ENCODE measurements at places on chromosomes 7 and 10. TPM values are rescaled to one million over a fixed set of nuclear protein-coding genes. Genes with fewer than 3 reads are reported as not detected.

- DNase-seq: peak; percentile 48
- H3K4me1 ChIP-seq: peaks cover 7% of the 10 kb centered on the region
- H3K27ac ChIP-seq: no peak overlapping the region
- peaks cover 55% of the 10 kb centered on the region for H3K27me3 ChIP-seq
These were observed 537 bp downstream of the SH3PXD2A start for GRCh38 chr10:103854686-103855391.

DNA sequence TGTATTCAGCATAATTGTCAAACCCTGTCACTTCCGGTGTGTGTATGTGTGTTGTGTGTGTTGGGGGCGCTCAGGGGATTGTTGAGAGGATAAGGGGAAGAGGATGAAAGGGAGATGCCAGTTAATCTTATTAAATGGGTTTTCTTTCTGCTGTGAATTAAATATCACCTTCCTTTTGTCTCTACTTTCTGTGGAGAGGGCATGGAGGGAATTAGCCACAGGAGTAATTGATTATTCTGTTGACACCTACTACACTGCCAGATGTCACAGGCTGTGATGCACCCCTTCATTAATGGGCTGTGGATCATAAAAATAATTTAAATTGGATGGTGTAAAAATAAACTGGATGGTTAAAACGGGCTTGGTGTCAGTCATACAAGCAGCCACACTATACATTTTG, 311.9 kb downstream of the MDFIC start:
- peaks cover 2% of the 10 kb centered on the region for H3K4me1 ChIP-seq
- no peaks in the 10 kb centered on the region for H3K36me3 ChIP-seq
- DNase-seq: no peak

DNA sequence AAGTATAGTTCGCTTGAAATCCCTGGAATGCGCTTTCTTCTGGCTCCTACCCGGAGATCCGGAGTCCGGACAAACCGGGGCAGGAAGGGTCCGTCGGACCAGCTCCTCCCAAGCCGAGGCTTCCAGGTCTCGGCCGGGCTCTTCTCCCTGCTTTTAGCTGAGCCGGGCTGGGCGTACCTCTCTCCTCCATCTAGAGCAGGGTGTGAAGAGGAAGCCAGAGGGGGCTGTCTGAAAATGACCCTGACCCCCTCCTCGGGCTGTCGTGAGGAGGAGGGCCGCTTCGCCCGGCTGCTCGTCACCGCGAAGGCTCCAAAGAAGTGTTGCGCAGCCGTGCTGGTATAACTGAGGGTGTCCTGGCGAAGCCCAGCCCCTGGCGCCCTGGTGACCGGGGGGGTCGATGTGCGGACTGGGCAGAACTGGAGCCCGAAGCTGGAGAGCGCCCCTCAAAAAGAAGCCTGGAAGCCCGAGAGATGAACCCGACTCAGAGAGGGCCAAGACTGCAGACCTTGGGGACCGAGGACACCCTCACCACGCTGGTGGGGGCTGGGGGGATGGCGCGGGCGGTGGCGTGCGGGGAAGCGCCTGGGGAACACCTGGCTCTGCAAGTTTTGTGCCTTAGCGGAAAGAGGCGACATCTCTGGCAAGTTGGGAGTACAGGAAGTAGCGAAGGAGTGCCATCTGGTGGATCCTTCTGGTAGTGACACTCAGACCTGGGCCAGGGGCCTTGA, 5.7 kb downstream of the KAZALD1 start:
- peak overlapping the region; percentile 82 for H3K4me3 ChIP-seq
- H3K27ac ChIP-seq: no peak overlapping the region
- H3K36me3 ChIP-seq: no peaks in the 10 kb centered on the region
- H3K27me3 ChIP-seq: peaks cover 58% of the 10 kb centered on the region
- peaks cover 21% of the 10 kb centered on the region for H3K4me1 ChIP-seq

- H3K4me1 ChIP-seq: peaks cover 9% of the 10 kb centered on the region
- H3K27ac ChIP-seq: no peak overlapping the region
- H3K4me3 ChIP-seq: peak overlapping the region; percentile 48
- H3K27me3 ChIP-seq: peaks cover 23% of the 10 kb centered on the region
These were observed 29.8 kb downstream of the PLAU start for GRCh38 chr10:73940634-73941221.

DNA sequence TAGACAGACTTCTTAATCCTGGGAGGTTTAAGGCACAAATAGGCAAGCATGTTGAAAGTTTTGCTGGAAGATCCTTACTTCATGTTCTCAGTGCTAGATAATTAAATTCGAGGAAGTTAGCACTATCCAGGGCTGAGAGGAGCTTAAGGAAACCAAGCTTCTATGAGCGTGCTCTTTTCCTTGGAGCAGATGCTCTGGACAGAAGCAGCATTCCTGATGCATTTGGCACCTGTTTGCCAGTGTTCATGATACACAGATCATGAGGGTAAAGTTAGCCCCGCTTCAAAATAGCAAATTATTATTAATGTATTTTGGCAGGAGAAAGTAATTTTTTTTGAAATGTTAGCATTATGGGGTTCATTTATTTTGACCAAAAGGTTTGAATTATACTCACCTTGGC, 9.4 kb downstream of the HDAC9 start:
- no peak overlapping the region for H3K4me3 ChIP-seq
- no peaks in the 10 kb centered on the region for H3K36me3 ChIP-seq
- no peaks in the 10 kb centered on the region for H3K4me1 ChIP-seq
- DNase-seq: no peak
- H3K27me3 ChIP-seq: no peaks in the 10 kb centered on the region
- H3K27ac ChIP-seq: no peak overlapping the region

- no peaks in the 10 kb centered on the region for H3K27me3 ChIP-seq
- no peak overlapping the region for H3K4me3 ChIP-seq
- no peak for DNase-seq
These were observed 104.2 kb downstream of the ADK start for GRCh38 chr10:74255214-74255613.

GRCh38 chr7:131909151-131909768, 352.8 kb upstream of the PODXL start:
- H3K27me3 ChIP-seq: peaks cover 36% of the 10 kb centered on the region
- H3K4me3 ChIP-seq: no peak overlapping the region
- DNase-seq: no peak
- H3K27ac ChIP-seq: no peak overlapping the region
- H3K36me3 ChIP-seq: no peaks in the 10 kb centered on the region

GRCh38 chr7:157568106-157568769, 231.4 kb downstream of the DNAJB6 start:
- peaks cover 8% of the 10 kb centered on the region for H3K36me3 ChIP-seq
- H3K27ac ChIP-seq: peak overlapping the region; percentile 91
- peak overlapping the region; percentile 87 for H3K4me3 ChIP-seq
- H3K4me1 ChIP-seq: peaks cover 31% of the 10 kb centered on the region
- no peak for DNase-seq
- peaks cover 2% of the 10 kb centered on the region for H3K27me3 ChIP-seq

GRCh38 chr10:11539191-11539868, 72.1 kb downstream of the USP6NL start:
- no peak overlapping the region for H3K4me3 ChIP-seq
- DNase-seq: no peak
- H3K27ac ChIP-seq: no peak overlapping the region
- H3K27me3 ChIP-seq: no peaks in the 10 kb centered on the region
- no peaks in the 10 kb centered on the region for H3K36me3 ChIP-seq
- H3K4me1 ChIP-seq: peaks cover 5% of the 10 kb centered on the region

- no peaks in the 10 kb centered on the region for H3K36me3 ChIP-seq
- peaks cover 21% of the 10 kb centered on the region for H3K4me1 ChIP-seq
- no peak for DNase-seq
- H3K4me3 ChIP-seq: no peak overlapping the region
These were observed 253.4 kb downstream of the KIAA1217 start for GRCh38 chr10:24462291-24462813.

DNA sequence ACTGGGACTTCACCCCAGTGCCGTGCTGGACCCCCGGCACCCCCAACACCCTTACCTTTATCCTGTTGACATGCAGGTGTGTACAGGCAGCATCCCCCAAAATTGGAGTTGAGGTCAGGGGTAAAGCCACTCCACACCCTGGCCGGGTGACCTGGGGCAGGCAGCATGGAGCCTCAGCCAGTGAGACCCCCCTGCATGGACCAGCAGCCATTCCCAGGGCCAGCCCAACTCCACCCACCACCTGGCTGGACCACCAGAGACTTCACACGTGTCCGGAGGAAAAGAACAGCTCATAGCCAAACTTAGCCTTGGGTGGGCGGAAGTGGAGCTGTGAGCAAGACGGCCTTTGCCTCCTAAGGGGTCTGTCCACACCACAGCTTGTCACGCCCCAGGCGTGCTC, 413.0 kb upstream of the FOXK1 start:
- H3K4me1 ChIP-seq: no peaks in the 10 kb centered on the region
- DNase-seq: no peak
- no peak overlapping the region for H3K27ac ChIP-seq

GRCh38 chr10:63376560-63377304, 89.0 kb downstream of the JMJD1C start:
- no peak for DNase-seq
- H3K36me3 ChIP-seq: peaks cover 15% of the 10 kb centered on the region
- no peak overlapping the region for H3K4me3 ChIP-seq
- H3K4me1 ChIP-seq: peaks cover 11% of the 10 kb centered on the region
- no peaks in the 10 kb centered on the region for H3K27me3 ChIP-seq

DNA sequence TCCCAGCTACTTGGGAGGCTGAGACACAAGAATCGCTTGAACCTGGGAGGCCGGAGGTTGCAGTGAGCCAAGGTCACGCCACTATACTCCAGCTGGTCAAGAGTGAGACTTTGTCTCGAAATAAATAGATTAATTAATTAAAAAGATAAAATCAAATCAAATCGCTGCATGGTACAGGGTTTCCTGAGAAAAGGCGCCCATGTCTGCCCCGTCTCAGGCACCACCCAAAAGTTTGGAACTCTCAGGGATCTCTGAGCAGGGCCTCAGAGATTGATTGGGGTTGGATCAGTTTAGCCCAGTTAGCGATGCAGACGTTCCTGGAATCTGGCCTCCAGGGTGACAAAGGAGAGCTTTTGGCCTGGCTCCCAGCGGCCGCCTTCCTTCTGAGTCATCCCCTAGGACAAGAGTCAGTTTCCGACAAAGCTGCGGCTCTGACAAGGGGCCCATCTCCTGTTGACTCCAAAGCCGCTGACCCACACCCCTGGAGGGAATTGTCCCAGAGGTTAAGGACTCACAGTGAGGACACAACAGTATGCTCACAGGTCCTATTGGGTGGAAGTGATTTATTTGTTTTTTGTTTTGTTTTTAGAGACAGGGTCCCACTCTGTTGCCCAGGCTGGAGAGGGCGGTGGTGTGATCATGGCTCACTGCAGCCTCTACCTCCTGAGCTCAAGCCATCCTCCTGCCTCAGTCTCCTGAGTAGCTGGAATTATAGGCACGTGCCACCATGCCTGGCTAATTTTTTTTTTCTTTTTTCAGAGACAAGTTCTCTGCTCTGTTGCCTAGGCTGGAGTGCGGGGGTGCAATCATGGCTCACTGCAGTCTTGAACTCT, 6.8 kb downstream of the ORAI2 start:
- no peak for DNase-seq
- no peaks in the 10 kb centered on the region for H3K27me3 ChIP-seq
- H3K36me3 ChIP-seq: peaks cover 15% of the 10 kb centered on the region
- peaks cover 6% of the 10 kb centered on the region for H3K4me1 ChIP-seq

GRCh38 chr10:63553031-63553430, 31.8 kb downstream of the REEP3 start:
- peaks cover 23% of the 10 kb centered on the region for H3K4me1 ChIP-seq
- no peaks in the 10 kb centered on the region for H3K27me3 ChIP-seq
- H3K27ac ChIP-seq: no peak overlapping the region
- DNase-seq: no peak
- H3K4me3 ChIP-seq: no peak overlapping the region

DNA sequence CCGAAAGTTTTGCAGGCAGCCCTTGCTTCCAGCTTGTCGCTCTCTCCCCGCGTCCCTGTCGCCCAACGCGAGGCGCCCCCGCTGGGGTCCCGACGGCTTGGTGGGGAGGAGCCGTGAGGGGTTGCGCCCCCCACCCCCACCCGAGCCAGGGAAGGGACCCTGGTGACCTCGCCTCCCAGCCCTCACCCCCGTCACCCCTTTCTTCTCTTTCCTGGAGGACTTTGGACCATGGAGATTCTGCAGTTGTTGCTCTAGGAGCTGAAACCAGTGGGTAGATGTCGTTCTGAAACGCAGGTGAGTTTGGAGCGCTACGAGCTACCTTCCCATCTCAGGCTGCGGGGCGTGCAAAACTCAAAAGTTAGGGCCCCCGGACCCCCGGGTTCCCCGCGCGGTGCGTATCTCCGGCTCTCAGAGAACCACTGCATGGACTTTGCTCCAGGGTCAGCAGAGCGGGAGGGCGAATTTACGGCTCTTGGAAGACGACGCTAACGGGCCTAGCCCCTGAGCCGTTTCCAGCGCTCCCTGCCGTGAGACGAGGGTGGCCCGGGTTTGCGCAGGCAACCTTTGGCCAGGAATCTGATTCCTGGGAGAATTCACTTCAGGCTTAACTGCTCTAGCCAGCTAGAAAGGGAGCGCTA, 684 bp upstream of the ATXN7L1 start:
- peaks cover 12% of the 10 kb centered on the region for H3K27me3 ChIP-seq
- peaks cover 12% of the 10 kb centered on the region for H3K4me1 ChIP-seq
- no peaks in the 10 kb centered on the region for H3K36me3 ChIP-seq
- peak overlapping the region; percentile 76 for H3K4me3 ChIP-seq

DNA sequence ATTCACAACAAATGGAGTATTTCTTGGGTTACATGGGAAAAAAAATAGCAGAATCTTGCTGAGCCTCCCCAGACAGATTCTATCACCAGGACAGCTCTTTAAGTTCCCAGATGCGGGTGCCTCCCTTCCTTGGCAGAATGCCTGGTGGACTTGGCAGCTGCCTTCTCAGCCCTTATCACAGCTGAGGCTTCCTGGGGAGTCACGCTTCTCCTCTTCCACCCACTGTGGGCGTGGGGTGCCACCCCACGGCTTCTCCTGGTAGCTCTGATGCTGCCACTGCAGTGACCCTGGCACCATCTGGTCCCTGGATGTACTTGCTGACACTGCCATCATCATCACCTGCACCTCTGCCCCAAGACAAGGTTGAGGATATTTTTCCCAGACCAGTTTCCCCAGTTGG, 16.2 kb upstream of the NME8 start:
- H3K27ac ChIP-seq: no peak overlapping the region
- H3K4me1 ChIP-seq: peaks cover 5% of the 10 kb centered on the region
- H3K4me3 ChIP-seq: no peak overlapping the region
- peak; percentile 30 for DNase-seq

- H3K36me3 ChIP-seq: peaks cover 34% of the 10 kb centered on the region
- H3K27ac ChIP-seq: no peak overlapping the region
- no peaks in the 10 kb centered on the region for H3K27me3 ChIP-seq
- no peaks in the 10 kb centered on the region for H3K4me1 ChIP-seq
- no peak for DNase-seq
- no peak overlapping the region for H3K4me3 ChIP-seq
These were observed 32.1 kb downstream of the SLC29A4 start for GRCh38 chr7:5314864-5315263.

- DNase-seq: no peak
- H3K36me3 ChIP-seq: no peaks in the 10 kb centered on the region
- no peak overlapping the region for H3K27ac ChIP-seq
- H3K4me1 ChIP-seq: no peaks in the 10 kb centered on the region
- H3K4me3 ChIP-seq: no peak overlapping the region
- peaks cover 21% of the 10 kb centered on the region for H3K27me3 ChIP-seq
These were observed 79.2 kb upstream of the PPP1R3C start for GRCh38 chr10:91711885-91712680.

The GPNMB gene
- total RNA-seq: 25.3 TPM

The CCL24 gene
- total RNA-seq: not detected

The KIF20B gene
- 56.4 TPM for total RNA-seq

The PNLIP gene
- total RNA-seq: not detected

The ITPRID1 gene
- not detected for total RNA-seq

The TMEM184A gene
- not detected for total RNA-seq

The LIPF gene
- total RNA-seq: not detected

The TMEM168 gene
- total RNA-seq: 20.7 TPM

The MSS51 gene
- total RNA-seq: 4.8 TPM

The HOXA13 gene
- total RNA-seq: not detected

The PALD1 gene
- total RNA-seq: 1.4 TPM

The GLI3 gene
- total RNA-seq: 1.3 TPM
